ENCODE measurements at places on chromosomes 2 and 18. TPM values are rescaled to one million over a fixed set of nuclear protein-coding genes. Genes with fewer than 3 reads are reported as not detected.

- DNase-seq, result peak; percentile 42
Observed at GRCh38 chr18:22703883-22704585, 229.1 kb upstream of the RBBP8 start.

DNA sequence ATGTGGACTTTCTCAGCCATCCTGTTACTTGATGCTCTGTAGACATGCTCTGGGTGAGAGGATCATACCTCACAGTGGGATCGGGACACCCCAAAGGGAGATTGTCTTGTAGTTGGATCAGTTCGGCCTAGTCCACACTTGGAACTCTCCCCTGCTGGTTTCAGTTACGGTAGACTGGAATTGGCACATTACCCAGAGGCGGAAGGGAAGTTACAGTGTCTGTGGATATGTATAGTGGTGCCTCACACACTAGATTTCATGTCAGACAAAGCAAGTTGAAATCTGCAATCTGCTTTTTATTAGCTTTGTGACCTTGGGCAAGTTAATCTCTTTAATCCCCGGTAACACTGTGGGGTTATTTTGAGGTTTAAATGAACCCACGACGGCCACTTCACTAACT is 16.2 kb upstream of the CTAGE1 start:
- DNase-seq, result no peak

LRRC30 gene
- not detected for total RNA-seq

EFR3B gene
- total RNA-seq, result 0.39 TPM

- DNase-seq, result no peak
Observed at GRCh38 chr2:26723475-26723874, 31.0 kb downstream of the KCNK3 start.

GKN2 gene
- not detected for total RNA-seq

DNA sequence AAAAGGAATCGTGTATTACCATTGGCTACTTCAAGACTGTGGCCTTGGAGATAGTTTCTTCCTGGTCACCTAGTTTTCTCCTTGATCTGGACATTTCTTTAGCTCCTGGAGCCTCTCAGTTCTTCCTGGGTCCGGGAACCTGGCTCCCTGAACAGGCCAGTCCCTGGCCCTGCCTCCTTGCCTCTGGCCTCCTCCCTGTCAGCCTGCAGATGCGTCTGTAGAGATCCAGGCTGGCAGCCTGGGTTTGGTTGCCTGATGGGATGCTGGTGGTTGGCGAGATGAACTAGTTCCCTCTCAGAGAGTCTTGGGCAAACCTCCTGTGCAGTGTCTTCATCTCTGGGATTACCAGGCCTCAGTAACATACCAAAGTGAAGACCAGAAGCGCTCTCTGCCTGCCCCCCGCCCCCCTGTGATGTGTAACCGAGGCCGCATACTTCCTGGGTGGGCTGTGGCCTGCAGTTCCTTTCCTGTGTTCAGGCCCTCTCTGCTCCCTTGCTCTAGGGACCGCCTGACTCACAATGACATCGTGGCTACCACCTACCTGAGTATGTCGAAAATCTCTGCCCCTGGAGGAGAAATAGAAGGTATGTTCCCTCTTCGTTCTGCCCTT is 85.4 kb downstream of the DYSF start:
- DNase-seq, result peak; percentile 80

DNA sequence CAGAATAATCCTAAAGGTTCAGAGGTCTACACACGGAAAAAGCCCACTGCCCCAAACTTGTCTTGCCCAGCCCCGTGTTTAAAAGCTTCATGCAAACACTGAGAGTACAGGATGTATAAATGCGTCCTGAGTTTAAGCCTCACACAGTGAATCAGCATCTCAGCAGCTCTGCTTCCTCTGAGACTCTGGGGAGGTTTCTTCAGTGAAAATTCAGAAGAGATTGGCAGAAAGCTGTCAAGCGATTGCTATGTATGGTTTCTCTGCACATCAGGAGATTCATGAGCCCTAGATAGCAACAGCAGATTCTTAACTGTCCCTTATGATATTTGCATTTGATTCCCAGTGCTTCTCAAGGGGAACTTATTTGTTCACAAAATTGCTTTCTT is 27.1 kb downstream of the CRACDL start:
- peak; percentile 7 for DNase-seq

DNA sequence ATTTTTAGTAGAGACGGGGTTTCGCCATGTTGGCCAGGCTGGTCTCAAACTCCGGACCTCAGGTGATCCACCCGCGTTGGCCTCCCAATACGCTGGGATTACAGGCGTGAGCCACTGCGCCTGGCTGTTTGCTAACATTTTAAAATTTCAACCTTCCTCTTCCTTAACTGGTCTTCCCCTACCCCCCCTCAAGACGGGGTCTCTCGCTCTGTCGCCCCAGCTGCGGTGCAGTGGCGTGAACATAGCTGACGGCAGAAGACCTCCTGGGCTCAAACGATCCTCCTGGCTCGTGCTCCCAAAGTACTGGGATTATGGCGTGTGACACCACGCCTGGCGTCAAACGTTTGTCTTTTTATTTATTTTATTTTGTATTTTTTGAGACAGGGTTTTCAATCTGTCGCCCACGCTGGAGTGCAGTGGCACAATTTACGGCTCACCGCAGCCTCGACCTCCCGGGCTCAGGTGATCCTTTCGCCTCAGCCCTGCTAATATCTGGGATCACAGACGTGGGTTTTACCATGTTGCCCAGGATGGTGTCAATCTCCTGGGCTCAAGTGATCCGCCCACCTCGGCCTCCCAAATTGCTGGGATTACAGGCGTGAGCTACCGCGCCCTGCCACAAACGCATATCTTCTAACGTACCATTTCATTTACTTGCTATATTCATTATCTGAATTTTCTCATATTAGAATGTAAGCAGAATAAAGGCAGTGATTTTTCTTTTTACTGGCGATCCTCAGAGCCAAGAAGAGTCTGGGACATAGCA is 984 bp upstream of the MSH2 start:
- DNase-seq, result no peak

GRCh38 chr2:230220347-230220969 is 674 bp upstream of the SP110 start:
- DNase-seq, result no peak

- no peak for DNase-seq
Observed at GRCh38 chr18:73060666-73061288, 193.0 kb upstream of the NETO1 start.

- no peak for DNase-seq
Observed at GRCh38 chr2:101732773-101733256, 35.3 kb downstream of the MAP4K4 start.

- no peak for DNase-seq
Observed at GRCh38 chr18:644395-645004, 13.0 kb upstream of the TYMS start.

DNA sequence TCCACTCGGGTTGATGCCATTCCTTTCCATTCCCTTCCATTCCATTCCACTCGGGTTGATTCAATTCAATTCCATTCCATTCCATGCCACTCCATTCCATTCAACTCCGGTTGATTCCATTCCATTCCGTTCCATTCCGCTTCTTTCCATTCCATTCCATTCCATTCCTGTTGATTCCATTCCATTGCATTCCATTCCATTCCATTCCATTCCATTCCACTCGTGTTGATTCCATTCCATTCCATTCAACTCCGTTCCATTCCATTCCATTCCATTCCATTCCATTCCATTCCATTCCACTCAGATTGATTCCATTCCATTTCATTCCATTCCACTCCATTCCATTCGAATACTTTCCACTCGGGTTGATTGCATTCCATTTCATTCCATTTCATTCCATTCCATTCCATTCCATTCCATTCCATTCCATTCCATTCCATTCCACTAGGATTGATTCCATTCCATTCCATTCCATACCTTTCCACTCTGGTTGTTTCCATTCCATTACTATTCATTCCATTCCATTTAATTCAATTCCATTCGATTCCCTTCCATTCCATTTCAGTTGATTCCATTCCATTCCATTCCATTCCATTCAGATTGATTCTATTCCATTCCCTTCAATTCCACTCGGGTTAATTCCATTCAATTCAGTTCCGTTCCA is 1141.8 kb downstream of the RPIA start:
- no peak for DNase-seq

DNA sequence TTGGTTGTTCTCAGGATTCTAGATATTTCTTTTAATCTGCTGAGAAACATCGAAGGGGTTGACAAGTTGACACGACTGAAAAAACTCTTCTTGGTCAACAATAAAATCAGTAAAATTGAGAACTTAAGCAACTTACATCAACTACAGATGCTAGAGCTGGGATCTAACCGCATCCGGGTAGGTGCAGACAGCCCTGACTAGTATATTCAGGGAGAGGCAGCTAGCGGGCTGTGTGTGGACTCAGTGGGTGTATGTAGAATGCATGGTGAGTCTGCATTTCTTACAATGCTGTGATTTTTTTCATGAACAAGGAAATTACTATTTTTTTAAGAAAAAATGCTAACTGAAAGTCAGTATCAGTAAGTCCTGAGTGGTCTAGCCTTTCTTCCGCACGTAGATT is 10.1 kb downstream of the PPP1R7 start:
- DNase-seq, result no peak

FSHR gene
- total RNA-seq, result not detected

- no peak for DNase-seq
Observed at GRCh38 chr18:74861154-74861553, 263.5 kb downstream of the ZNF407 start.

DNA sequence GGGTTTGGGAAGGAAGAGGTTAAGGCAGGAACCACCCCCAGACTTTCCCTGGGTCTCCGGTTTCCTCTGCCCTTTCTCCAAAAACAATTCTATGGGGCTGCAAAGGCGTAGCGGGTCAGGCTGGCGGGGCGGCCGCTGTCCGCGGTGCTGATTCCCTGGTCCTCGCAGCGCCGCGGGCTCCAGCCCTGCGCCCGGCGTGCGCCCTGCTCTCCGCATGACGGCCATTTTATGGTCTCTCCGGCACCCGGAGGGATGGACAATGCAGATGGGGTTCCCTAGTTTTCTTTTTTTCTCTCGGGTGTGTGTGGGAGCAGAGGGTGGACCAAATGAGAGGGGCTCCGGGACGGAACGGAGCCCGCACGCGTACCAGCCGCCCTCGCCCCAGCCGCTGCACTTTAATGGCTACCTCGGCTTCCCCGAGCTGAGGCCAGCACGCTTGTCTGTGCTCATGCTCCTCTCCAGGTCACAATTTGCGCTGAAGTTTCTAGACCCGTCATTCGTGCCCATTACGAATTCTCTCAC is 1.6 kb downstream of the ST8SIA3 start:
- DNase-seq, result peak; percentile 4

GRCh38 chr2:128696421-128696820 is 377.8 kb upstream of the HS6ST1 start:
- no peak for DNase-seq

DNA sequence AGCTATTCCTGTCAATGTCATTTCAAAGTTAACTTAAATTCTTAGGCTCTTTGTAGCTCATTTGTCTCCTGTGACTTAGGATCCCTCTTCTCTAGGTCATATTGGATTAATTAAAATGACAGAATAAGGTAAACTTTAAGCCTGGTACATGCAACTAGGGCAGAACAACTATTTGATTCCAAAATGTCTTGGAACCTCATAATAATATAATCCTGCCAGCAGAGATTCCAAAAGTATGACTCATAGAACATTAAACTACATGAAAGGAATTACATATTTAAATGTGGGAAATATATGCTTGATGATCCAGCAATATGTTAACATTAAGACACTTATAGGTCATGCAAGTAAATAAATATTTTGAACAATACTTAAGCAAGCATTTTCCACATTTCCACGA is 63.3 kb downstream of the COL3A1 start:
- no peak for DNase-seq

DNA sequence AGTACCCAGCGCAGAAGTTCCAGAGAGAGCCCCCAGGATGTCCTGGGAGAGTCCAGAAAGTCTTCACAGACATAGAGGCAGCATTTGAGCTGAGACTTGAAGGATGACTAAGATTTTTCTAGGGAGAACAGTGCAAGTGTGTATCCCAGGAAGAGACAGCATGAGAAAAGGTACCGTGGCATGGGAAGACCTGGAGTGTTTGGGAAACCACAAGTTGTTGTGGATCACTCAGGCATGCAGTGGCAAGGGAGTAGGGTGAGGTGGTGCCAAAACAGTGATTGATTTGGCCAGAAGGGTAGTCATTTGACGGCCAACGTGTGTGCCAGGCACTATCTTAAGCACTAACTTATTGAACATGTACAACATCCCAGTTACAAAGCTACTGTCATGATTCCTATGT is 24.5 kb upstream of the KCNK3 start:
- no peak for DNase-seq

SFT2D3 gene
- 11.4 TPM for total RNA-seq

- DNase-seq, result no peak
Observed at GRCh38 chr2:200403814-200404213, 97.3 kb downstream of the SPATS2L start.

GRCh38 chr2:25252291-25253152 is 84.1 kb upstream of the POMC start:
- DNase-seq, result peak; percentile 45

DNA sequence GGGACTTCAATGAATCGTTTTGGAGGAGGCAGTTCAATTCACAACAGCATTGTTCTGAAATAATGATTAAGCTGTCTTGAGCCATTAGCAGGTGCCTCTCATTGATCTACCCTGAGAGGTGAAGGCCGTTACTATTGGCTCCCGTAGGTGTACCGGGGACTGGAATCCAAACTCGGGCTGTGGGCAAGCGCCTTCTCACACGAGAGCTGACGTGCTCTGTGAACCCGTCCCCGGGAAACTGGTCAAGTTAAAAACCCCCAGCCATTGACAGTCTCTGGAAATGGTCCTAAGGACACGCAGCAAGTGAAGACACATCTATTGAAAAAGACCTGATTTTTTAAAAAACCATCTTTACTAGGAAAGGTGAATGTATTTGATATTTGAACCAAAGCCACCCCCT is 8.1 kb upstream of the NFATC1 start:
- peak; percentile 29 for DNase-seq

- no peak for DNase-seq
Observed at GRCh38 chr2:25417715-25418369, 76.1 kb upstream of the DNMT3A start.

CHST9 gene
- total RNA-seq, result not detected

GRCh38 chr2:219289537-219290361 is 10.6 kb downstream of the DNAJB2 start:
- DNase-seq, result peak; percentile 55

DNA sequence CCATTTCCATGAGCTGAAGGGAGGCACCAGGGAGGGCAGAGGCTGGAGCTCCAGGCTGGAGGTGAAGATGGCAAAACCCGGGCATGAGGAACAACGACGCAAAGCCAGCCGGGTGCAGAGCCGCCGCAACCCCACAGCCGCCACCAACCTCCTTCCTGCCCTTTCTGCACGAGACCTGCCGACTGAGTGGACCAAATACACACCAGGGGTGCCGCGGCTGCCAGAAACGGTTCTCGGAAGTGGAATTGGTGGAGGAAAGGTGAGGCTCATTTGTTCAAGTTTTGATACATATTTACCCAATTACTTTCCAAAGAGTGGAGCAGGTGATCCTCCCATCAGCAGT is 8.4 kb upstream of the CIDEA start:
- DNase-seq, result no peak

DSC2 gene
- 1.3 TPM for total RNA-seq

DNA sequence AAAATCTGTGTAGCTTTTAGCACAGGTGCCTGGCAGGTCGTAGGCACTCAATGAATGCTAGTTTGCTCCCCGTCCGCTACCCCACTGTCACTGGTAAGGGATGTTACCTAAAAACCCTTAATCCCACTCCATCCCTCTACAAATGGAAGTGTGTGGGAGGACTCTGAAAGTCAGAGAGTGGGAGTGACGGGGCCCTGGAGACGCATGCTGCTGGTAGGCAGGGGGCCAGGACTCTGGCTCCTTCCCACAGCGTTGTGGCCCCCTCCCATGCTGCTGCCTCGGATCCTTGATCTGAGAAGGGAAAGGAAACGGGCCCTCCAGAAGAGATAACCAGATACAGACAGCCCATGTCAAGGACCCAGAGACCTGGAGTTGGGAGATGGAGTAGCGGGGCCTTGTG is 249.3 kb downstream of the HAUS1 start:
- no peak for DNase-seq

TMEM37 gene
- not detected for total RNA-seq

ZBTB7C gene
- 0.50 TPM for total RNA-seq
